ENCODE measurements at places on chromosomes 2 and 18.

DNA sequence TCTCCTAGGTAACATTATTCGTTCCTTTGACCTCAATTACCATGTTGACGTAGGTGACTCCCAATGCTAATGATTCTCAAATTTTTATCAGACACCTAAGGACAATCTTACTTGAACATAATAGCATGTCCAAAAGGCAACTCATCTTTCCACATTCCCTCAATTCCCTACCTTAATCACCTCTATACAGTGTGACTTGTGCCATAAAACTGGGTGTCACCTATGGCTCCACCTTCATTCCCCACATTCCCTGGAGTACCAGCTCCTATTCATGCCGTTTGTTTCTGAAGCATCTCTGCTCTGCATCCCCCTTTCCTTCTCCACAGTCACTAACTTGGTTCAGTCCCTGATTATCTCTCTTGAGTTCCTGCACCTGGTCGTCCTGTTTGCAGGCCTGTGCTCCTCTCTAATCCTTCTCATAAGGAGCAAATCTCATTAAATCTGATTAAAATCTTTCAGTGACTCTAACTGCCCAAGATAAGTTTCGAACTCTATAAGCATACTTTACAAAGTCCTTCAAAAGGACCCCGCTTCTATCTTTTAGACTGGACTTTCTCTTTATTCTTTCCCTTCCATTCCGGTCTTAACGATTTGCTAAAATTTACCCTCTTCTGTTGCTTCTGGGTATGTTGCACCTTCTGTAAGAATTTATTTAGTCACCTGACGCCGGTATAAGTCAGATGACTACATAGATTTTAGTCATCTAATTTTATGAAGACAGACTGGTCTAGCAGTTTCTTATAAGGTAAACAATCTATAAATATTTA, 128.7 kb downstream of the OSBPL1A start:
- no peak for DNase-seq

DNA sequence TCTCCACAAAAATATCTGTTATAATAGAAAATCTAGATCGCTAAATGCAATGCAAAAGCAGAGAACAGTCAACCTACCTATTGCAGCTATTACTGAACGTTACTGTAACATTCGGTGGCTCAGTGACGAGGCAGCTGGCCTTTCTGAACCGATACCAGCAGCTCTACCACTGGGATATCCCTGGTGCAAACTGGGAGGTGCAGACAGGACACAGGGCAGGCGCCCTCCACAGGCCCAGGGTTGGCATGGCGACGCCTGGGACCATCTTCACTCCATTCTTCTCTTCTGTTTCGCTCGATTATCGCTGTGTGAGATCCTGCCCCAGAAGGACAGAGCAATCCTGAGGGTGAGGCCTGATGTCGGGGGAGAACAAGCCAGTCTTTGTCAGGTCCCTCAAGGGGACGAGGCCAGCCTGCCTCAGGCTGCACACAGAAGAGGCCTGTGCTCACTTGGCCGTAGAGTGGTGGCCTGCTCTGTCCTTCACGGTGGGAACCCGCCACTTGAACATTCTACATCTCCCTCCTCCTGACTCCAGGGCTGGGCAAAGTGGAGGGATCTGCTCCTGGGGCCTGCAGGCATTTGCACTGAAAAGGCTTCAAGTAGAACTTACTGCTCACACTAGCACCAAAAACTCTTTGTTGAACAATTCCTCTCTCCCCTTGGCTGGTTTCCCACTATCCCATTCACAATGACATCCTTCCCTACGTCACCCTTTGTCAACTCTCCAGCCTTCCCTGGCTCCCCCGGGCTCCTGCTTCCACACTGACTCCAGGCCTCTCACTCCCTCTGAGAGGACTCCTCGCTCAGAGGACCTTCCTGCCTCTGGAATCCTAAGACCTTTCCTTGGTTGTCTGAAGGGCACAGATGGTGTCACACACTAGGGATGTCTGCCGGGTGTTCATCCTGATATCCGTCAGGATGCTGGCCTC, 49.7 kb downstream of the CYRIA start:
- DNase-seq = no peak

GRCh38 chr18:37285825-37286224, 279.8 kb downstream of the CELF4 start:
- no peak for DNase-seq

DNA sequence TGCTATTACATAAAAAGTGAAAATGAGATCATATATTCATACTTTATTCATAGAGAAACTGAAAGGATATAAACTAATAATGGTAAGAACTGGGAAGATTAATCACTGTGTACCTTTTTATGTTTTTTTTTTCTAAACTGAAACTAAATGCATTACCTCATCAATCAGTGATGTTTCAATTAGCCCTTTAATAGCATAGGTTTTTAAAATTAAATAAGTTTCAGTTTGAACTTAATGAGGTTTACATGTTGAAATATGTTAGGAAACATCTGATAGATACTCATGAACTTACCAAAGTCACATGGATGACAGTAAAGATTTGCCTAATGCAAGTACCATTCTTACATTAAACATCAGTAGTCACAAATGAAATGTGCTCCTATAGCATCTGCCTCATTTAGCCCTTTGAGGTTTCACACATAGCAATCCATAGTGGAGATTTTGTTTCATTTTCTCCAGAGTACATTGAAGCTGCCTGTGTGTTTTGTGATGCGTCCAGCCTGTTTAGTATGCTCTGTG, 8.9 kb downstream of the MAPRE2 start:
- no peak for DNase-seq

GRCh38 chr2:189673661-189674373, 653 bp upstream of the ANKAR start:
- peak; percentile 12 for DNase-seq

DNA sequence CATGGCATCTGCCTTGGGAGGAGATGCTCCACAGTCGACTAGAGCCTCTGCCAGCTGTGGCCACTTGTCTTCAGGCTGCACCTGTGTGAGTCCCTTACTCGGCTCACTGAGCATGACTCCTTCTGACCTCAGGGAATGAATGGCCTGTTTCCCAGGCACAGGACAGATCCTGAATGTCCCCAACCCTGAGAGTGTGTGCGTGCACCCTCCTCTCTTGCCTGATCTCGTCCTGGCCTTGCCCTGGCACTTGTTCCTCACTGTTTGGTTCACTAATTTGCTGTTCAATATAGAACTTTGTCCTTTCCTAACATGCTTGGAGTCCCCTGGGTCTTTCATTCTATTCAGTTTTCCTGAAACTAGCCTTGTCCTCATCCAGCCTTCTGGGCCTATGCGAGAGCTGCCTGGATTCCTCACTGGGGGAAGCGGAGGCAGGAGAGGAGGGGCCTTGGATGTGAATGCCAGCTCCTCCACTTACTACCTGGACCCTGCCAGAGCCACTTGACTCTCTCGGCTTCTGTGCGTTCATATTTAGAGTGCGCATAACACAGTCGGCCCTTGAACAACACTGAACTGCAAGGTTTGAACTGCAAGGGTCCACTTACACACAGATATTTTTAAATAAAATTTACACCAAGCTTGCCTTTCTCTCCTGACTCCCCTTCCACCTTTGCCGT, 184.8 kb downstream of the ACKR3 start:
- DNase-seq = no peak

DNA sequence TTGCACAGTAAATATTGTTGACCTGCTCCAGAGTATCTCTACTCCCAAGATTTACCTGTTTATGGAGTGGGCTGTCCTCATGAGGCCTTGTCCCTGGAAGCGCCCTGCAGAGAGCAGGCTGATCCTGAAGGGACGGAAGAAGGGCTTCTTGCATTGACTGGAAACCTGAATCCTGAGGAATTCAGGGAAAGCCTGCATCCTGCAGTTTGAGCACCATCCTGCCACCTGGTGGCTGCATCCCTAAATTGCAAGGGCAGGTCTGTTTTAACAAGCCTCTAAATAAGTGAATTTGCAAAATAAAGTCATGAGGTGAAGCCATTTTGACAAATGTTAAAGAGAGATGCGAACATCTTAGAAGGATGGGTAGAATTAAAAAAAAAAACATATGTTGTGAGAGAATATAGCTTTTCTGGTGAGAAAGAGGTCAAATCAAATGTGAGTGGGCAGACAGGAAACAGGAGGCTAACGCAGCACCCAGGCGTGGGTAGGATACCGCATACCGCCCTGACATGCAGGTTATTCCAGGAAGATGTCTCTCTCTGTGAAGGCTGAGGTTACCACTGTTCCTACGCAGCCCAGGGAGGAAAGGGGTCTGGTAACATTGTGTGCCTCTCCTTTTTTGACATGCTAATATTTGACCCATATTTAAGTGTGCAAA, 754.9 kb downstream of the RNF144A start:
- peak; percentile 56 for DNase-seq

DNA sequence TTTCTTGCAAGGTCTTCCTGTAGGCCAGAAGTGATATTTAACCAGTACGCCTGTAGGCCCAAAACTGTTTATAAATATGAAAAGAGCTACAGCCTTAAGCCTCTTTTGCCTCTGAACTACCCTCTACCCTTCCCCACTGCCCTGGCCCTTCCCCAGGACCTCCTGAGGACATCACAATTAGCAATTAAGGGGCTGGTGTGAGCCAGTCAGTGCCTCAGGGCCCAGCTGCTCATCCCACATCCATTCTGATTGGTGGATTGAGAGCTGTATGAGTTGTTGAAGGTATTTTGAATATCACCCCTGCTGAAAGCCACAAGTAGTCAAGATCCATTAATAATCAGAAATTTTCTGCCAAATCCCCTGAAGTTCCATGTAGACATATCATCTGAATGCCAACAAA, 126.3 kb upstream of the TACR1 start:
- no peak for DNase-seq

GRCh38 chr18:63192885-63193349, 126.7 kb downstream of the BCL2 start:
- DNase-seq = no peak

- DNase-seq = no peak
These were observed 4.7 kb upstream of the SLC40A1 start for GRCh38 chr2:189585226-189585756.

DNA sequence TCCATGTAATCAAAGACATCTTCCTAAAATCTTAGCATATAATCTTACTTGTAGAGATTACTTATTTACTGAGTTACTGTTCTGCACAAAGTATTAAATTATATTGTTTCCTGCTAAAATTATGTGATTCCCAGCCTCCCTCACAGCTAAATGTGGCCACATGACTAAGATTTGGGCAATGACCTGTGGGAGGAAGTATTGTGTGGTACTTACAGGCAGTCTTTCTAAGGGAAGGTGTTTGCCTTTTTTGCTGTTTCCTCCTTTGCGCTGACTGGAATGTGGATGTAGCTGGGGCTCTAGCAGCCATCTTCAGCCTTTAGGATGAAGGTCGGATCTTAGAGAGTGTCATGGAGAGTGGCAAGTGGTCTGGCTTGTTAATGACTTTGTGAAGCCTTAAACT, 146.3 kb upstream of the APCDD1 start:
- DNase-seq = no peak
